ENCODE measurements at places on chromosomes 4 and X.

DNA sequence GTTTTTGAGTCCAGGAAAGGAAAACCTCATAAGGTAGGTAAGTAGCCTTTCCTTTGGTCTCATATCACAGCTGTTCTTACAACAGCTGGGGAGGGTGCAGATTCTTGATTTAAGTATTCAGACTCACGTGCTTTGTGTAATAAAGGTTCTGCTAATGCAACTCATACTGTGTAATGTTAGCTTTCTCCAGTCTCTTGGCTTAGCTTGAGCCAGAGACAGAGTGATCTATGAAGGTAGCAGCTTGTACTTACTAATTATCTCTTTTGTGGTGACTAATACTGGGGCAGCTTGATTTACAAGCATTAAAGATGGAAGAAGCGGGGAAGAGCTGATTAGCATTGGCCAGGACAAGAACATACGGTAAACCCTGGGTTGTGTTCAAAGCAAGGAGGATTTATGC, 80.3 kb downstream of the LNX1 start:
- DNase-seq = no peak

DNA sequence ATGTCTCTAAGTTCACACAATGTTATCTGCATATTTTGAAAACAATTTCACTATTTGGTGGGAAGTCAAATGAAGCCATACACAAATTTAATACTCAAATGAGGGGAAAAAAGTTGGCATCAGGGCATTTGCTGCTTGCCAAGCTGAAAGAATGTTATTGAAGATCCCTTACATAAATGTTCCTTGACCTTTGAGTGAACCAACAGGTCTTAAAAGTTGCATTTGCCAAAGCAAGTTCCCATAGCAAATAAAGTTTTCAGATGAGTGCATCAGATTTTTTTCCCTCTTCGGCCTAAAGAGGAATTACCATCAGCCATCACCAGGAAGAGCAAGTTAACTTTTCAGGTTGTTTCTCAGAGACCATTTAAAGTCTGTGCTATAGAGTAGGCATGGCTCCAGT, 115.9 kb downstream of the COX18 start:
- no peak for DNase-seq

DNA sequence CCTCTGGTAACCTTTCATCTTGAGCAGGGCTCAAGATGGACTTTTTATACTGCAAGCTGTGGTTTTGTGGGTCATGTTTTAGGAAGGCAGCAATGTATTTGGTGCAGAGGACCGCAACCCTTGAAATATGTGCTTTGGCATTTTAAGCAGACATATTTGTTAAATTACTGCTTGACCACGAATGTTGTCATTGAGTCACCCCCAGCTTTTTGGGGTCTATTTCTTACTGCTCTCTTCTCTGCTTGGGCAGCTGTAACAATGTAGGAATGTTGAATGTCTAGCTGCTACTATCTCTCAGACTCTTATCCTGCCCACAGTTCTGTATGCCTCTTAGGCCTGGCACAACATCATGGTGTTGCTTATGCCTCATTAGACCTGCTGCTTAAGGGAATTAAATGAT, 6.0 kb downstream of the RBPJ start:
- no peak for DNase-seq

DNA sequence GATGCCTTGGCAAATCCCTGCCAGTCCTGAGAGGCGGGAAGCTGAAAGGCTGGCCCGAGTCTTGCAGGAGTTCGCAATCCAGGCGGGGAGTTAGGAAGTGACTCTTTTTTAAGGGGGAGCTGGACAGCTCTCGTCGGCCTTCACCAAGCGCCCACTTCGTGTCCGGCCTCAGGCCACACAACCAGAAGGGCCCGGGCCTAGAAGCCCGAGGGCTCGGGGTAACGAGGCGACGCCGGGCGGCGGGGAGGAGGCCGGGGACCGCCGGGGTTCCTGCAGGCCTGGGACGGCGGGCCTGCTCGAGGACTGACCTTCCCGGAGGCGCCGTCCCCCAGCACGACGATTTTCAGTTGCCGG, 395 bp downstream of the RAB28 start:
- DNase-seq = no peak

GRCh38 chr4:7472442-7473013, 37.8 kb upstream of the PSAPL1 start:
- no peak for DNase-seq

DNA sequence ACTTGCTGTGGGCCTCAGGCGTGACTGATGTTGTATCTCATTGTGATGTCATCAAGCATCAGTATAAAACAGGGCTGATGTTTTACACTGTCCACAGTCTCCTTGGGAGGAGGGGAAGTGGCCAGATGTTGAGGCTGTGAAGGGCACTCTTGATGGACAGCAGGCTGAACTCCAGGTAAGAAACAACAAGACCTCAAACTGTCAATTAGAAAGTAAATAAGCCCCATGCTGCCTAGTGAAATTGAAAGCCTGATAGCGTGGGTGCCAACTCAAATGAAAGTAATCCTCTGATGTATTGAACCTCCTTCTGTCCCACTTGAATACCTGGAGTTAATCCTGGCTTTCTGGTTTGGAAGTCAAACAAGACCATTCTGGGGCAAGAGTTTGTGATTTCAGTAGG, 19.7 kb downstream of the VSIG1 start:
- no peak for DNase-seq

- peak; percentile 45 for DNase-seq
These were observed 149.9 kb downstream of the AMMECR1 start for GRCh38 chrX:110167952-110168451.

DNA sequence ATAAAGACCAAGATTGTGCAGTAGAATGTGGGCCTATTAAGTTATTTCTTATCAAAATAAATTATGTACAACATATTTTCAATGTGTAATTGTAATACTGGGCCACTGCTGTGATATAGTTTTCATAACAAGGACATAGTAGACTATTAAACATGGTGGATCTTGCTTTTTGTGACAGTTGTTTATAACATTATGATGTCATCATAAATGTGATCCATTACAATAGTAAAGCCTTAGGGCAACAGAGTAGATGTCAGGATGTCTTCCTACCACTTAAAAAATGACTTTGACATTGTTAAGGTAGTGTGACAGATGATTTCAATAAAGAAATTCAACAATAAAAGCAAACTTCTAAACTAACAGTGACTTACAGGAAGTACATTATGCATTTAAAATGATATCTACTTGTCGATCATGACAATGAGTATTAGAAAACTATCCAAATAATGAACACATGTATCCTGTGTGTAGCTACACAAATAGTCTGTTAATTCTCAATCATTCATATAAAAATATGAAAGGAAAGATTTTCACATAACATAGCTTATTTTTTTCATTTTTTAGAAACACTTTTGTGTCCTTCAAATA, 5.3 kb upstream of the AGA start:
- no peak for DNase-seq

- DNase-seq = no peak
These were observed 235.2 kb upstream of the HDX start for GRCh38 chrX:84737471-84737871.

GRCh38 chr4:162952232-162952631, 214.5 kb downstream of the NAF1 start:
- no peak for DNase-seq

GRCh38 chr4:42649870-42650269, 7.0 kb downstream of the ATP8A1 start:
- DNase-seq = no peak
